Lung (tissue), 17 donors: ENCODE measurements at places on chromosomes 6 and 20. TPM values are rescaled to one million over a fixed set of nuclear protein-coding genes. Genes with fewer than 3 reads are reported as not detected.

The KIAA1755 gene
- 2.0 TPM for total RNA-seq

The HLA-DRB1 gene
- 87.1 TPM for total RNA-seq

DNA sequence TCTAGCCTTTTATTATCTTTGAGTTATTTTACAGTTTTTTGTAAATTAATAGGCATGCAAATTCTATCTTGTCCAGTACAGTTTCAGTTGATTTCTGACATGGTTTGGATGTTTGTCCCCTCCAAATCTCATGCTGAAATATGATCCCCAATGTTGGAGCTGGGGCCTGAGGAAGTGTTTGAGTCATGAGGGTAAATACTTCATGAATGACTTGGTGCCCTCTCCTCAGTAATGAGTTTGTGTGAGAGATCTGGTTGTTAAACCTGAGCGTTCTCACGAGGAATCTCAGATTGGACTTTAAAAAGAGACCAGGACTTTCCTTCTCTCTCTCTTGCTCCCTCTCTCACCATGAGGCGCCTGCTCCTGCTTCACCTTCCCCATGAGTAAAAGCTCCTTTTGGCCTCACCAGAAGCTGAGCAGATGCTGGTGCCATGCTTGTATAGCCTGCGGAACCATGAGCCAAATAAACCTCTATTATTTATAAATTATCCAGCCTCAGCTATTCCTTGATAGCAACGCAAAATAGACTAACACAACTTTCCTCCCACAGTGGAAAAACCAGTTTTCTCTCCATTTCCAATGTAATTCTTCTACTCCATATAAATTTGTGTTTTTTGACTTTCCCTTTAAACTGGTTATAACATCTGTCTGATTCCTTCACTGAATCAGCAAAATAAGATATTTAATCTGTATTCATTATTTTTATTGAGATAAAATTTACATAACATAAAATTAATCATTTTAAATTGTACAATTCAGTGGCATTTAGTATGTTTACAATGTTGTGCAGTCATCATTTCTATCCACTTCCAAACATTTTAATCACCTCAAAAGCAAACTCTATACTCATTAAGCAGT lies 78.7 kb upstream of the PRSS16 start:
- no peaks in the 10 kb centered on the region for H3K4me1 ChIP-seq
- DNase-seq: peak; percentile 16
- H3K36me3 ChIP-seq: no peaks in the 10 kb centered on the region
- H3K4me3 ChIP-seq: no peak overlapping the region

GRCh38 chr6:31308050-31308844 lies 36.4 kb upstream of the HLA-C start:
- H3K36me3 ChIP-seq: no peaks in the 10 kb centered on the region
- H3K4me1 ChIP-seq: no peaks in the 10 kb centered on the region
- peaks cover 21% of the 10 kb centered on the region for H3K27me3 ChIP-seq

- H3K4me3 ChIP-seq: no peak overlapping the region
- no peak overlapping the region for H3K27ac ChIP-seq
- no peak for DNase-seq
- H3K36me3 ChIP-seq: no peaks in the 10 kb centered on the region
- no peaks in the 10 kb centered on the region for H3K27me3 ChIP-seq
Measured at GRCh38 chr6:54493138-54493537, 184.9 kb downstream of the TINAG start.

DNA sequence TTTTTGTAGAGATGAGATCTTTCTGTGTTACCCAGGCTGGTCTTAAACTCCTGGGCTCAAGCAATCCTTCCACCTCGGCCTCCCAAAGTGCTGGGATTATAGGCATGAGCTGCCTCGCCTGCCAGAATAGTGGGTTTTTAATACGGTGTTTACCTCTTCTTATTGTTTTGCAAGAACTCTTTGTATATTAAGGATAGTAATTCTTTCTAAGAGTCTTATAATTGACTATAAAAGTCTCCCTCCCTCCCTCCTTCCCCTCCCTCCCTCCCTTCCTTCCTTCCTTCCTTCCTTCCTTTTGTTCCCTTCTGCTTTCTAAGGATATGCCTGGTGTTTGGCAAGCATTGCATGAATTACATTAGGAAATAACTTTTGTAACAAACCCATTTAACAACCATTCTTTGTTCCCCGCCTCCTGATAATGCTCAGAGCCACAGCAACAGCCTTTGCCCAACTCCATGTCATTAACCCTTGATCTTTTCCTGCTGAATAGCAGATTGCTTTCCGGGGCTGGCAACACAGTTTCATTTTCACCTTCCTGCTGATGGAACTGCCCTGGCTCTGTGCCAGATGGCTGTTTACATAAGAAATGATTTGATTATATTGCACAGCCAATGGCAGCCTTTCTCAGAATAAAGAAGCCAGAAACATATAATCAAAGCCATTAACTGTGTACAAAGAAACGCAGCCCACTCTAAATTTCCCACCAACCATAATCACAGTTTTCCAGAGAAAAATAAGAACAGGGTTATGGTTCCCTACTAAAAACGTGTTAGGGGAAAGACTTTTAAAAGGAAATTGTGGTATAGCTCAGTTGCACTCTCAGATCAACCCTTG lies 143.7 kb upstream of the PTPN1 start:
- peak; percentile 99 for DNase-seq
- H3K27ac ChIP-seq: no peak overlapping the region
- H3K36me3 ChIP-seq: no peaks in the 10 kb centered on the region

DNA sequence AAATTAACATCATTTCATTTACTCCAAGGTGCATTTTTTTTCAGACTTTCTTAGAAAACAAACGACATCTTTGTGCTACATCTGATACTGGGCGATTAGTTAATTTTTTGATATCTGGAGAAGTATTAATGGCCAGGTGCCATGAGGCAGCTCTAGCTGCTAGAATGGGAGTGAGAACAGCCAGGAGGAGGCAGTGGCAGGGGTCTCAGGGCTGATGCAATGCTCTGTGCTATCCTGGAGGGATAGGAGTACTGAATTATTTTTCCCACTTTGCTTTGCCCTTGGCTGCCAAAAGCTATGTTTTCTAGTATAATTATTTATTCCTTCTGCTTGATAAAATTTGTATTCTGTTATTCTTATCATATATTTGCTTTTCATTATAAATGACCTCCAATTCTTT lies 133.6 kb upstream of the NOX3 start:
- no peak overlapping the region for H3K4me3 ChIP-seq
- H3K4me1 ChIP-seq: no peaks in the 10 kb centered on the region
- no peak for DNase-seq
- no peak overlapping the region for H3K27ac ChIP-seq

GRCh38 chr6:41428336-41428995 lies 93.1 kb downstream of the NCR2 start:
- H3K36me3 ChIP-seq: no peaks in the 10 kb centered on the region
- peaks cover 18% of the 10 kb centered on the region for H3K4me1 ChIP-seq
- H3K4me3 ChIP-seq: peak overlapping the region; percentile 46
- H3K27me3 ChIP-seq: no peaks in the 10 kb centered on the region
- H3K27ac ChIP-seq: no peak overlapping the region

GRCh38 chr6:154890874-154891273 lies 104.2 kb upstream of the TIAM2 start:
- no peaks in the 10 kb centered on the region for H3K27me3 ChIP-seq
- no peaks in the 10 kb centered on the region for H3K36me3 ChIP-seq
- peaks cover 11% of the 10 kb centered on the region for H3K4me1 ChIP-seq
- H3K27ac ChIP-seq: no peak overlapping the region
- H3K4me3 ChIP-seq: no peak overlapping the region

DNA sequence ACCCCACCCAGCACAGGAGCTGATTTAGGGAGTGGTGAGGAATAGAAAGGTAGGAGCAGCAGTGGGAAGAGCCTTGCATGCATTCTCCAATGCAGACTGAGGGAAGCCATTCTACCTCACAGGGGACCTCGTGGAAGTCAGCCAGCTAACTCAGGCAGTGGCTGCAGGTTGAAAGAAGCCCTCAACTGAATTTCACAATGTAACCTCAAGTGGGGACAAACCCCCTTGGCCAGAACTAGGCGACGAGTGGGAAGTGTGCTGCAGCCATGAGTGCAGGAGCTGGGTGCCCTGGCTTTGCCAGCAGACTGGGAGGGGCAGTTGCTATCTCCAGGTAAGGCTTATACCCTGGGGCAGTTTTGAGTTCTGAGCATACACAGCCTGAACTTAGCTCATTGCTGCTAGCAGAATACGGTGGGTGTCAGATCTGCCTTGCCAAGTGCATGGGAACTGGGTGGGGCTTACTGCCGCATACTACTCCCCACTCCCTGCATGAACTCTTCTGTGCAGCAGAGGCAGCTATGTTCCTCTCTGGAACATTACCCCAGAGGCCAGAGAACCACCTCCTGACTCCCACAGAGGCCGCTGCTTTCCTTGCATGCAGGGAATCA lies 126.5 kb downstream of the CDK19 start:
- H3K27me3 ChIP-seq: no peaks in the 10 kb centered on the region
- peak overlapping the region; percentile 73 for H3K27ac ChIP-seq
- no peaks in the 10 kb centered on the region for H3K36me3 ChIP-seq
- peak; percentile 16 for DNase-seq
- H3K4me3 ChIP-seq: no peak overlapping the region
- no peaks in the 10 kb centered on the region for H3K4me1 ChIP-seq

GRCh38 chr6:82138075-82138791 lies 109.3 kb downstream of the IBTK start:
- H3K27ac ChIP-seq: no peak overlapping the region
- no peaks in the 10 kb centered on the region for H3K4me1 ChIP-seq
- H3K36me3 ChIP-seq: no peaks in the 10 kb centered on the region
- no peak overlapping the region for H3K4me3 ChIP-seq
- H3K27me3 ChIP-seq: no peaks in the 10 kb centered on the region
- DNase-seq: no peak

DNA sequence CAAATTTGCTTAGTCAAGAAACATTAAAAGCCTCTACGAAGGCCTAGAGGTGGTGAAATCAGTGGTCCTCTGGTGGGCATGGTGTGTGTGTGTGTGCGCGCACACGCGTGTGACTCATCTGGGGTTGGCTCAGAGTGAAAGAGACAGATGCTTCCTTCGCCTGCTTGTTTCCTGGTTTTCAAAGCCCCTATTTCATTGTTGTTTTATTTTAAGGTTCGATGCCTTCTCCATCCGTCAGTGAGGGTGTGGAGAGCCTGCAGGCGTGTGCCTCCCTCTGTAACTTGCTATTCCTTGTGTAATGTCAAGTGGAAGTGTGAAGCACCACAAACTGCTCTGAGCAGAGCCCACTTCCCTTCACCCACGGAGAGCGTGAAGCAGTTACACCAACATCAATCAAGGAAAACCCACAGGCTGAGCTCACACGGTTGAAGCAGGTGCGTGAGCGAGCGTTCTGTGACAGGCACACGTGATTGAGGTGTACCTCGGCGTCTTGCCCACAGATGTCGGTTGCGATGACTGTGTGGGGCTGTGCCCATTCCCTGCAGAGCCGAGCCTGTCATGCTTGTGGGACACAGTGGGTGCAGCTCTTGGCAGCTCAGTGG lies 233.9 kb downstream of the PRL start:
- H3K36me3 ChIP-seq: no peaks in the 10 kb centered on the region
- H3K27ac ChIP-seq: no peak overlapping the region
- H3K4me3 ChIP-seq: no peak overlapping the region
- H3K4me1 ChIP-seq: peaks cover 12% of the 10 kb centered on the region

- DNase-seq: no peak
- no peaks in the 10 kb centered on the region for H3K36me3 ChIP-seq
- H3K4me1 ChIP-seq: no peaks in the 10 kb centered on the region
- no peaks in the 10 kb centered on the region for H3K27me3 ChIP-seq
- H3K27ac ChIP-seq: no peak overlapping the region
- H3K4me3 ChIP-seq: no peak overlapping the region
Measured at GRCh38 chr6:84350397-84350796, 123.0 kb upstream of the CEP162 start.

- no peak overlapping the region for H3K4me3 ChIP-seq
- H3K27me3 ChIP-seq: no peaks in the 10 kb centered on the region
- DNase-seq: no peak
- H3K27ac ChIP-seq: no peak overlapping the region
Measured at GRCh38 chr20:771741-772464, 3.6 kb upstream of the SLC52A3 start.

- H3K36me3 ChIP-seq: no peaks in the 10 kb centered on the region
- no peak overlapping the region for H3K27ac ChIP-seq
- H3K4me3 ChIP-seq: no peak overlapping the region
- H3K27me3 ChIP-seq: no peaks in the 10 kb centered on the region
- no peaks in the 10 kb centered on the region for H3K4me1 ChIP-seq
- peak; percentile 72 for DNase-seq
Measured at GRCh38 chr20:60802676-60803075, 449.4 kb upstream of the CDH4 start.
